ENCODE measurements at places on chromosomes 16 and 17.

- DNase-seq = no peak
These were observed 48.6 kb upstream of the MNT start for GRCh38 chr17:2449486-2449885.

- DNase-seq = no peak
These were observed 422.0 kb upstream of the MON1B start for GRCh38 chr16:76768948-76769347.

- DNase-seq = no peak
These were observed 265.1 kb upstream of the C16orf82 start for GRCh38 chr16:26801628-26802027.

DNA sequence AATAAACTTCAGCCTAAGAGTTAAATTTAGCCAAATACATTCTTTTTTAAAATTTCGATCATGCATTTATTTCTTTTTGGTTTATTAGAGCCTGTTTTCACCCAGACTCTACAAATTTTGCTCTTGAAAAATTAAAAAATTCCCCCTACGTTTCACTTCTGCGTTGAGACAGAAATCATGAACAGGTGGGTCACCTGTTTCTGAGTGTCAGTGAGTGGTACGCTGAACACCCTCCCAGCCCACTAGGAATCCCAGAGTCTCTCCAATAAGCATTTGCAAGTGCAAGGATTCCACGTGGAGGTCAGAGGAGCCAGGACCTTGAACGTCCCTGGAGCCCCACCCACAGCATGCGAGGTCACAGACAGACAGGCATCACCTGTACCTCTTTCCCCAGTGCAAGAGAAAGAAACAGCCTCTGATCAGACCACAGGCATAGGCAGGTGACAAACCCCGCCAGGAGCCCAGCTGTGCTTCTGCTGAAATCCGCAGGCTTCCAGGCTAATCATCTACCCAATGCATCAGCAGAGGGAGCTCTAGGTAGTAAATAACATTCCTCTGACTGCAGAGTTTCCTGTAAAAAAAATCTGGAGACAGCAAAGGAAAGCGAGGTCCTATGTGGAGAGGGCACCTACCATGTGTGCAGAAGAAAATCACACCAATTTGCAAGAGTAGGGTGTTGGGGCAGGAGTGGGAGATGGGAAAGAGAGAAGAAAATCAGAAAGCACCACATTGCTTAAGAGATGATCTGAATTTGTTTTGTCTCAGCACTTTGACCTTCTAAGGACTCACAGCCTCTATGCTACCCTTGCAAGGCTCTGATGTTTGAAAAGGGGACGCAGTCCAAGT lies 5.9 kb upstream of the XYLT1 start:
- DNase-seq = peak; percentile 70

- DNase-seq = no peak
These were observed 101.2 kb downstream of the OR1D5 start for GRCh38 chr17:2962236-2962635.

DNA sequence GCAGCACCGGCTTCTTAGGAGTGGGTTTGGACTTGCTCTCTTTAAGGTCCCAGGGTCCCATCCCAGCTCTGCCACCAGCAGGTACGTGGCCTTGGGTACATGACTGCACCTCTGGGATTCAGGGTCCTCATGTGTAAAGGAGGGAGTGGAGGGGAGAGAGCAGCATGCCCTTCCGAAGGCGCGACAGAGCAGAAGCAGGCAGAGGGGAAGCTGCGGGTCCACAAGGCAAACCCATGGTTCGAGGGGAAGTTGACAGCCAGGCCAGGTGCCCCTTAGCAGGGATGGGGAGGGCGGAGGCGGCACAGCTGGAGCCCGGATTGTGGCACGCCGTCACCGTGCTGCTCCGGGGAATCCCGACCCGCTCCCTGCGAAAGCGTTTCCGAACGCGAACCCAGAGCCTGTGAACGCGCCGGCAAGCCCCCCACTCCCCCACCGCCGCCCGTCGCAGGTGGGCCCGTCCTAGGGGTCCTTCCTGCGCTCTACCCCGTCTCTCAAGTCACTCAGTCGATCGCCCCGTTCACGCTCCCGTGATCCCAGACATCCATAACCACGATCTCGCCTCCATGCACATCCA lies 4.1 kb upstream of the TBX2 start:
- no peak for DNase-seq

GRCh38 chr17:67260170-67260987 lies 15.4 kb upstream of the HELZ start:
- DNase-seq = no peak

GRCh38 chr17:48576479-48577309 lies 1.5 kb downstream of the HOXB4 start:
- no peak for DNase-seq

GRCh38 chr17:3622977-3623594 lies 13.0 kb downstream of the SHPK start:
- DNase-seq = no peak

GRCh38 chr16:11484691-11485258 lies 101.9 kb downstream of the LITAF start:
- DNase-seq = no peak

- DNase-seq = peak; percentile 69
These were observed 5.8 kb downstream of the CRHR1 start for GRCh38 chr17:45789874-45790273.

- DNase-seq = no peak
These were observed at the start of gene PRSS22 for GRCh38 chr16:2857451-2858244. TSS of gene PRSS22 (minus strand) at chr16:2858170. CDS start at chr16:2858104, 66 bp downstream.

DNA sequence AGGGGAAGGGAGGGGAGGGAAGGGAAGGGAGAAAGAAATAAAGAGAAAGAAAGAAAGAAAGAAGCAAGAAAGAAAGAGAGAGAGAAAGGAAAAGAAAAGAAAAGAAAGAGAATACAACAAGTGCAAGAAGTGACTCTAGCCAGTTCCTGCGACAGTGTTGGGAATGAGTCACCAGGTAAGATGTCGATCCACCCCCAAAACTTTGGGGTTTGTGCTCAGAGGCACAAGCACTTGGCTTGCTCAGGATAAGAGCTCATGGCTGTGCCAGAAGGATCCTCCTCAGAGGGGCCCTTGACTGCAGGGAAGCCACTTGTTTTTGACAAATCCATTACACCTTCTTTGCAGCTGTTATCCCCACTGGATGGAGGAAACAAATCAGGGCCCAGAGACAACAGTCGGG lies 137.7 kb downstream of the TMEM132E start:
- DNase-seq = no peak

GRCh38 chr17:73770115-73770848 lies 126.0 kb upstream of the SDK2 start:
- DNase-seq = peak; percentile 74
